ENCODE measurements at places on chromosomes 12 and 14.
A peak's percentile ranks its signal among the peaks of the same experiment; 100 is the strongest.

GRCh38 chr12:5742258-5742657, 202.8 kb downstream of the ANO2 start:
- H3K36me3 ChIP-seq, result no peaks in the 10 kb centered on the region
- DNase-seq, result no peak
- H3K27me3 ChIP-seq, result no peaks in the 10 kb centered on the region
- no peaks in the 10 kb centered on the region for H3K4me1 ChIP-seq
- no peak overlapping the region for H3K4me3 ChIP-seq

GRCh38 chr14:79831195-79831892, 380.0 kb downstream of the DIO2 start:
- no peaks in the 10 kb centered on the region for H3K27me3 ChIP-seq
- no peak for DNase-seq
- no peaks in the 10 kb centered on the region for H3K36me3 ChIP-seq
- H3K4me3 ChIP-seq, result no peak overlapping the region
- H3K27ac ChIP-seq, result no peak overlapping the region

DNA sequence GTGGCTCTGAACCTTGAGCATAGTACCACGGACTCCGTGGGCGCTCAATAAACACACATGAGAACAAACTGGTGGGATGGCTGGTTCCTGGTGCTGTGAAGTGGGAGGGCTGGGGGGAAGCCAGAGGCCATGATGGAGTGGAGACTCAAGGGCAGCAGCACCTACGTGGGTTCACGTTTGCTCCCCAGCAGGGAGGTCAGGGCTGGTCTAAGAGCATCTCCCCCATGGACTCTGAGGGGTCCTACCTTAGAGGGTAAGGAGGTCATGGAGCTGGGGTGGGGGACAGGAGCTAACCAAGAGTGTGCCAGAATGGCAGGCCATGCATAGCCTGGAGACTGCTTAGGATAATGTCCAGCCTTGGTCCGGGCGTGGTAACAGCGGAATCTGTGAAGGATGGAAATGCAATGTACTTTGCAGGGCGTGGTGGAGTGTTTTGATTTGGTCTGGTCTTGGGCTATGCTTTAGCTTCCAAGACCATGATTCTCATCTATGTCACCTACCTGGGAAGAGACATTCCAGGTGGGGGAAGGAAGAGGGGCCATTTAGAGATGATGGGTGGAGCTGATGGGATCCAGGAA, 103.0 kb downstream of the PRMT8 start:
- no peak overlapping the region for H3K27ac ChIP-seq
- no peaks in the 10 kb centered on the region for H3K36me3 ChIP-seq
- no peaks in the 10 kb centered on the region for H3K4me1 ChIP-seq

DNA sequence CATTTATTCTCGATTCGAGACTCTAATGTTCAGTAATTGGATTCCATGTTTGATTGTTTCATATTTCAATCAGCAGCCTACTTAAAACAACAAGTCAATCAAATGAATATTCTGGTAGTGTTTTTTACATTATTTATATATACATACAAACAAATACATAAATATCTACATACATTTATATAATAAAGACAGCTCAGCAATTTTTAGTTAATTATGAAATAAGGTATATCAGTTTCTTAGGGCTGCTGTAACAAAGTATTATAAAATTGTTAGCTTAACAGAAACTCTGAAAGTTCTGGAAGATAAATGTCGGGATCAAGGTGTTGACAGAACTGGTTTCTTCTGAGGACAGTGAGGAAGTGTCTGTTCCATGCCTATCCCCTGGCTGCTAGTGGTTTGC, 105.9 kb downstream of the MGST1 start:
- no peak overlapping the region for H3K4me3 ChIP-seq
- no peaks in the 10 kb centered on the region for H3K27me3 ChIP-seq

DNA sequence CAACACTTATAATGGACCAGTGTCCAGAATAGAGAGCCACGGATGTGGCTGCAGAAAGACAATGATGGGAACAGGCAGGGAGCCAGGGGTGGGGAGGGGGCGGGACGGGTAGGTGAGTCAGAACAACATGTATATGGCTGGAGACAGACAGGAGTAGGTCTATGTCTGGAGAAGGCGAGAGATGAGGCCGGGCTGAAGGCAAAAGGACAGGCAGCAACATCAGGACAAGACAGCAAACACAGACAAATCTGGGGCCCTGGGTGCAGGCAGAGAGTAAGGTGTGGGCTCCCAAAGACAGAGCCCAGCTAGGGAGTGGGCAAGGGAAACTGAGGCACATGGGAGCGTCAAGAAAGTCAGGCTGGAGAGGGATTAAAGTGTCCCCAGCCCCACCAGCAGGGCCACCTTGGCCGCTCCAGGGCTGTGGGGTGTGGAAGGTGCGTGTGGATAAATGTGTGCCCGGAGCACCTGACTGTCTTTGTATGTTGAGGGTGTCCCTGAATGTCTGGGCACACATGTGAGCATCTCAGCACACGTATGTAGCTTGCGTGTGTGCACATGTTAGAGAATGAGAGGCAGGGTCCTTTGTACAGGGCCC, 44.1 kb downstream of the FAM222A start:
- no peaks in the 10 kb centered on the region for H3K27me3 ChIP-seq
- peak; percentile 18 for DNase-seq
- no peak overlapping the region for H3K4me3 ChIP-seq
- H3K36me3 ChIP-seq, result no peaks in the 10 kb centered on the region
- H3K27ac ChIP-seq, result no peak overlapping the region

DNA sequence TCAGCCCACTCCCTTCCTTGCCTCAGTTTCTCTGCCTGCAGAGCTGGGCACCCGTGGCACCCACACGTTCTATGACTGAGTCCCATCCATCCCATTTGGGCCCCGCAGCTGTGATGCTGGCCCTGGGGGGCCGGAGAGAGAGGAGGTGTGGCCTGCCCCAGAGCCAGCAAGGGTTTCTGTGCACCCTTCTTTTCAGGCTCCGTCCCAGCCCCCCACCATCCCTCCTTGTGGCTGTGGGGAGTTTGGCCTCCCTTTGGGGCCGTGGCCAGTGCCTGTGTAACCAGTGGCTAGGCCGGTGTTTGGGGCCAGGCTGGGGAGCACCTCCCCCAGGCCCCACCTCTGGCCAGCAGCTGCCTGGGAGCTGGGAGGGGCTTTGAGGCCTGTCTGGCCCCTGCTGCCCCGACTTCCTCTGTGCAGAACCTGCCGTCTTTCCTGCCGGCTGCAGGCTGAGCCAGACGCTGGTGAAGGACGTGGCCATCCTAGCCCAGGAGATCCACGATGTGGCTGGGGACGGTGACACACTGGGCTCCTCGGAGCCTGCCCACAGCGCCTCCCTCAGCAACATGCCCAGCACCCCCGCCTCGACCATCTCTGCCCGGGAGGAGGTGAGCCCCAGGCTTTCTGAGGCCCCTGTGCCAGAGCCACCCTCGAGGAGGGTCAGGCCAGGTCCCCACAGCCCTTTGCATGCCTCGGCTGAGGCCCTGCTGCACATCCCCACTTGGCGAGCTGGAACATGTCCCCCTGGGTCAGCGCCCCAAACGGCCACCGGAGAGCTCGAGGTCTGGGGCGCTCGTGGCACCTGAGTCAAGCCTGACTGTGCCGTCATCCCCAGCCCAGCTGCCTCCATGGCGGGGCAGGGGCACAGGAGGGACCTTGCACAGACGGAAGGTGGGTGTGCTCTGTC, 27.7 kb downstream of the CEP170B start:
- DNase-seq, result peak; percentile 44
- no peaks in the 10 kb centered on the region for H3K36me3 ChIP-seq
- no peak overlapping the region for H3K4me3 ChIP-seq
- no peaks in the 10 kb centered on the region for H3K4me1 ChIP-seq

- H3K4me1 ChIP-seq, result no peaks in the 10 kb centered on the region
- H3K27me3 ChIP-seq, result no peaks in the 10 kb centered on the region
- H3K27ac ChIP-seq, result no peak overlapping the region
- no peaks in the 10 kb centered on the region for H3K36me3 ChIP-seq
- DNase-seq, result no peak
These were observed 13.0 kb downstream of the FBXO33 start for GRCh38 chr14:39419272-39419671.

DNA sequence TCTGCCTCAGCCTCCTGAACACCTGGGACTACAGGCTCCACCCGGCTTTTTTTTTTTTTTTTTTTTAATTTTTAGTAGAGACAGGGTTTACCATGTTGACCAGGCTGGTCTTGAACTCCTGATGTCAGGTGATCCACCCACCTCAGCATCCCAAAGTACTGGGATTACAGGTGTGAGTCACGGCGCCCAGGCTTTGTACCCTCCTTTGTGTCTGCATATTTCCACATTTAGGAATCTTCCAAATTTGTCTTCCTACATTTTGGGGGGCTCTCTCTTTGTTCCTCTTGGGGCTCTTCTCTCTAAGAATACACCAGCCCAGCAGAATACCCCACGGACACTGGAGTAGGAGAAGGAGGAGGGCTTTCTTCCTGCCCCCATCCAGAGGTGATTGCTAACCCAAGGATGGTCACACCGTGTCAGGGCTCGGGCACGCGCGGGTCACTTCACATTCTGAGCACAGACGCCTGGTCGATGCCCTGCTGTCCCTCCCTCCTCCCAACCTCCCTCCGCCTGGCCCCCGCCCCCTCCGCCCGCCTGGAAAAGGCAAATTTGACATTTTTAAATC, 2.1 kb upstream of the DNAJC22 start:
- H3K4me3 ChIP-seq, result peak overlapping the region; percentile 63
- H3K4me1 ChIP-seq, result peaks cover 40% of the 10 kb centered on the region
- H3K27ac ChIP-seq, result no peak overlapping the region
- H3K27me3 ChIP-seq, result no peaks in the 10 kb centered on the region
- no peaks in the 10 kb centered on the region for H3K36me3 ChIP-seq

Measured in psoas muscle (tissue), 8 donors.